ENCODE measurements at places on chromosomes 2 and 18. TPM values are rescaled to one million over a fixed set of nuclear protein-coding genes. Genes with fewer than 3 reads are reported as not detected.

Gene SPATA3
- polyA plus RNA-seq = not detected

Gene HPCAL1
- polyA plus RNA-seq = 142 TPM

DNA sequence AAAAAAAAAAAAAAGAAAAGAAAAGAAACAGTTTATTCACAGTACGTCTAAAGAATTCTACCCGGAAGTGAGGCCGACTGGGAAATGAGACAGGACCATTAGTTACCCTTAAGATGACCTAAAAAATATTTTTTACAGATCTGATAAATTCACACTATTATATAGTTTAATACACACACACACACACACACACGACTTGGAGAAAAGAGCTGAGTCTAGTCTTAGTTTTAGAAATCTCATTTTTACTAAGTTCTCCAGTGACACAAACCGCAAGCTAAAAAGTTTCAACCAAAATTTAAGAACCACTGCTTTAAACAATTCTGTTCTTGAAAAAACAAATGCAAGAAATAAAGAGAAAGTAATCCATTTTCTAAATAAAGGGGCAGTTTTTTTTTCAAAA is 27.1 kb downstream of the ST3GAL5 start:
- DNase-seq = no peak

DNA sequence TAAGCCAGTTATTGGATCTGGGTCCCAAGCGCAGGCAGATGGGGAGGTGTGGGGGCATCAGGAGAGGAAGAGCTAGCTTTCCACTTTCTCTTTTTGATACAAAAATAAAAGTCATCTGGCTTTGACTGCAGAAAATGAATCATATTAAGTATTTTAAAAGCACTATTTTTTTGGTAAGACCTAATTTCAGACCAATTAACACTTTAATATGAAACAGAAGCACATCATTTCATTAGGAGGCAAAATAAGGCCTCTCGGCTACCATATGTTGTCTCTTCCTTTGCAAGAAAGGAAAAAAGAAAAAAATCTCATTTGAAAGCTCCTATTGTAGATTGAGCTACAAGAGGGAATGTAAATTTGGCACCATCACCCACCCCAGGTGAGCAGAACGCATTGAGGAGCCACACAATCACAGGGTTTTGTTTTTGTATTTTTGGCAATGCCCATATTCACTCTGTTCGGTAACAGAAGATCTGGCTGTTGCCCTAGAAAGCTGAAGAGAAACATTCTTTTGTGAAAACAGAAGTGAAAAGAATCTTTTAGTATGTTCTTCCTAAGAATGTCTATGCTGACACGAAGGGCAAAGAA is 390.7 kb upstream of the ETAA1 start:
- no peak for DNase-seq

DNA sequence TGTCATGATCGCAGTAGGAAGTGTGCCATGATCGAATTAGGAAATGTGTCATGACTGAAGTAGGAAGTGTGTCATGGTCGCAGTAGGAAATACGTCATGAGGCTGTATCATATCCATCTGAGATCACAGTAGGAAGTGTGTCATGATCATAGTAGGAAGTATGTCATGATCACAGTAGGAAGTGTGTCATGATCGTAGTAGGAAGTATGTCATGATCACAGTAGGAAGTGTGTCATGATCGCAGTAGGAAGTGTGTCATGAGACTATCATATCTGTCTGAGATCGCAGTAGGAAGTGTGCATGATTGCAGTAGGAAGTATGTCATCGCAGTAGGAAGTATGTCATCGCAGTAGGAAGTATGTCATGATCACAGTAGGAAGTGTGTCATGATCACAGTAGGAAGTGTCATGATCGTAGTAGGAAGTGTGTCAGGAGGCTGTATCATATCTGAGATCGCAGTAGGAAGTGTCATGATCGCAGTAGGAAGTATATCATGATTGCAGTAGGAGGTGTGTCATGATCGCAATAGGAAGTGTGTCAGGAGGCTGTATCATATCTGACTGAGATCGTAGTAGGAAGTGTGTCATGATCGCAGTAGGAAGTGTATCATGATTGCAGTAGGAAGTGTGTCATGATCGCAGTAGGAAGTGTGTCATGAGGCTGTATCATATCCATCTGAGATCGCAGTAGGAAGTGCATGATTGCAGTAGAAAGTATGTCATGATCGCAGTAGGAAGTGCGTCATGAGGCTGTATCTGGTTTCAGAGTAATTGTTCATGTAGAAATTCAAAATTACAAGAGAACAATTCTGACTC is 56.4 kb upstream of the NFATC1 start:
- DNase-seq = no peak

- DNase-seq = no peak
These were observed 37.8 kb downstream of the SH3RF3 start for GRCh38 chr2:109166811-109167210.

- DNase-seq = no peak
These were observed 115.5 kb upstream of the GLI2 start for GRCh38 chr2:120620025-120620793.

GRCh38 chr2:31812051-31812798 is 198.6 kb downstream of the MEMO1 start:
- DNase-seq = peak; percentile 7

DNA sequence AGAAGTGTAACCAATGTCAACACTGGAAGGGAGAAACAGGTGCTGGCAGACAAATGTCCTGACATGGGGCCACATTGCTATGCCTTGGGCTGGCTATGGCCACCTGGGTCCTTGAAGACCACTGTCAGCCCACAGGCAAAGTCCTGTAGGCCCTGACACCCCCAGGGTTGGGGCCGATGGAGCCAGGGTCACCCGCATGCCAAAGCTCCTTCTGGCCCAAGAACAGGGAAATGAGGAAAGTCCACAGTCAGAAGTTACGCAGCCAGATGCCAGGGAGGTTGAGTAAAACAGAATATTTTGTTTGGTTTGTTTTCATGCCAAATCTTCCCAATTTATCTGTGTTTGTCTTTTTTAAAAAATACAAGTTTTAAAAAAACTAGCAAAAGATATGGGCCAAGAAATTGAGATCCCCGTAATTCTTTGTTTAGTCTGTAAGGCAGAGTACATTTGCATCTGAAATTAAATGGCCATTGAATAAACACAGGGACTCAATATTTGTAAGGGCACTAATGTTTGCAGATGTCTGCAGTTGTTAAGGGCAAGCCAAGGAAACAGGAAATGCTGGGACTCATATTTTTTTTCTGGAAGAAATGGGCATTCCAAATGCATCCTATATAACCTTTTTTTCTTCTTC is 186.4 kb downstream of the FAM210A start:
- no peak for DNase-seq
